ENCODE measurements at places on chromosomes 5 and 9.

GRCh38 chr5:175383350-175383749 is 60.6 kb downstream of the DRD1 start:
- peak; percentile 18 for DNase-seq

- DNase-seq: no peak
Measured at GRCh38 chr5:95823738-95824609, 1.4 kb upstream of the GLRX start.

DNA sequence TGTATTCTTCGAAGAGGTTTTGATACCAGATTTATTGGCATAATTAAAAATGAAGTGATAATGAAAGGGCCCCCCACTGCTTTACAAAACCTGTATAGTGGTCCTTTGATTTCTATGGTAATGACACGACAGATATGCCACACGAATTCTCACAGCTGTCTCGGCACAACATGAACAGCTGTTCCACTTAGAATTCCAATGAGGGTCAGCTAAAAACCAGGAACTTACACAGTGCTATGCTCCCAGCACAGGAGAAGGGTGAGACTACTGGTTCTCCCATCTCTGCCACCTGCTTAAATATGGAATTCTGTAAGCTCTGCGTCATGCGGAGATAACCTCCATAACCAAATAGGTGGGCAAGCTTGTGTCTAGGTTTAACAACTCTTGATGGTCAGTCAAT is 183.0 kb upstream of the EFNA5 start:
- DNase-seq: no peak

GRCh38 chr5:115396081-115396480 is 99.6 kb upstream of the CCDC112 start:
- no peak for DNase-seq

- no peak for DNase-seq
Measured at GRCh38 chr9:16012621-16013020, 459.8 kb downstream of the CCDC171 start.

GRCh38 chr5:64050296-64050695 is 88.1 kb upstream of the HTR1A start:
- no peak for DNase-seq

- no peak for DNase-seq
Measured at GRCh38 chr5:61788548-61788947, 456.5 kb downstream of the ZSWIM6 start.

GRCh38 chr5:140115186-140115500 is 1.2 kb downstream of the PURA start:
- no peak for DNase-seq

DNA sequence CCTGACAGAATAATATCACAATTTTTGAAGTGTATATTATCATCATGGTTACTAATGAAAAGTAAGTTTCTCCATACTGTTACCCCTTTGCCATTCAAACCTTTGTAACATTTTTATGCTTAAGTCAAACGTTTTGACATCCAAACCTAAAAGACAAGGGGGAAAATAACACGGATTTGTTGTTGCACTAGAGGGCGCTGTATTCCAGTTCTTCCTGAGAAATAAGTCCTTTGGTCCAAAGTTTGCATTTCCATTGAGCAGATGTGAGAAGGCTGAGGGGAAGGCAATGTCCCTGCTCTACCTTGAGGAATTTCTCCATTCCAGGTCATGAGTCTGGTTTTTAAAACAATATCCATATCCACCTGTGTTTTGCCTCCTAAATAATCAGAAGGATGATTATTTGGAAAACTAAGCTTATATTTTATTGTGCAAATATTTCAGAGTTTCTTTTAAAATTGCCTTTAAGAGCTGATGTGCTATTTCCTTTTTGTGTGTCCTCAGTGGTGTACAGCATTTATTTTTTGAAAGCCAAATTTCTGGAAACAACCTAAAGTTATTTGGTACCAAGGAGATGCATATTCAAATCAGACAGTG is 9.7 kb downstream of the LECT2 start:
- peak; percentile 61 for DNase-seq

DNA sequence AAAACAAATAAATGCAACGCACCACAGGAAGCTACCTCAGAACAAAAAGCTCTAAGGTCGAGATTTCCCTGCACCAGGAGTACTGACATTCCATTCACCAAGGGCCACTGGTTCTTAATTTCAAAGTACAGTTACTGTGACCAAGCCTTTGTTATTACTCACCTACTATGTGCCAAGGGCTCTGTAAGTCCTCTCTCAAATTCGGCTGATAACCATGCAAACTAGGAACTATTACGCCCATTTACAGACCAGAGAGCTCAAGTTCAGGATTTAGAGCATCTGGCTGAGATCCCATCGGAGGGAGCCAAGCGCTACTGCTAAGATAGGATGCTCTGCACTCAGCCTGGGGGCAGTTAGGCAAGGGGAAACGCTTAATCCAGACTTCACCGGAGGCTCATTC is 5.6 kb downstream of the MYO10 start:
- DNase-seq: no peak

GRCh38 chr5:131328536-131329285 is 64.9 kb downstream of the CDC42SE2 start:
- DNase-seq: no peak

DNA sequence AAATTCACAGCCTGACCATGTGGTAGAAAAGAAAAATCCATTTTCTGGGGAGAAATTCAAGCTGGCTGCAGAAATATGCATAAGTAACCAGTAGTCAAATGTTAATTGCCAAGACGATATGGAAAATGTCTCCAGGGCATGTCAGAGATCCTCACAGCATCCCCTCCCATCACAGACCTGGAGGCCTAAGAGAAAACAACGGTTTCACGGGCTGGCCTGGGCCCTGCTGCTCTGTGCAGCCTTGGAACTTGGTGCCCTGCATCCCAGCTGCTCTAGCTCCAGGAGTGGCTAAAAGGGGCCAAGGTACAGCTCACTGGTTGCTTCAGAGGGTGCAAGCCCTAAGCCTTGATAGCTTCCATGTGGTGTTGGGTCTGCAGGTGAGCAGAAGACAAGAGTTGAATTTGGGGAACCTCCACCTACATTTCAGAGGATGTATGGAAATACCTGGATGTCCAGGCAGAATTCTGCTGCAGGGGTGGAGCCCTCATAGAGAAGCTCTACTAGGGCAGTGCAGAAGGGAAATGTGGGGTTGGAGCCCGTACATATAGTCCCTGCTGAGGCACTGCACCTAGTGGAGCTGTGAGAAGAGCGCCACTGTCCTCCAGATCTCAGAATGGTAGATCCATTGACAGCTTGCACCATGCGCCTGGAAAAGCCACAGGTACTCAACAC is 49.7 kb downstream of the PTBP3 start:
- no peak for DNase-seq

DNA sequence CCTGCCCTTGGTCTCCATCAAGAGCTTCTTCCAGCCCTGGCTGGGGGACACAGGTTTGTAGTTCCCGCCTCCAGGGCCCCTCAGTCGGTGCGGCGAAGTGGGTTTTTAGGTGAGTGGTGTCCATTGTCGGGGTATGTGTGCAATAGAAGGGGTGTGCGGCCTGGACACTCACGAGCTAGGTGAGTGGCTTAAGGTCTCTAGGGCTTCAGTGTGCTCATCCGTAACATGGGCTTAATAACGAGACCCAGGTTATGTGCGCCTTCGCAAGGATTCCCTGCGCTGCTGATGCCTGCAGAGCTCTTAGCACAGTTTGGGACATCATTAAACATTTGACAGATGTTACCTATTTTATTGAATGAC is 656 bp downstream of the CEP78 start:
- no peak for DNase-seq

- DNase-seq: no peak
Measured at GRCh38 chr5:75048457-75048953, 3.9 kb downstream of the GCNT4 start.

DNA sequence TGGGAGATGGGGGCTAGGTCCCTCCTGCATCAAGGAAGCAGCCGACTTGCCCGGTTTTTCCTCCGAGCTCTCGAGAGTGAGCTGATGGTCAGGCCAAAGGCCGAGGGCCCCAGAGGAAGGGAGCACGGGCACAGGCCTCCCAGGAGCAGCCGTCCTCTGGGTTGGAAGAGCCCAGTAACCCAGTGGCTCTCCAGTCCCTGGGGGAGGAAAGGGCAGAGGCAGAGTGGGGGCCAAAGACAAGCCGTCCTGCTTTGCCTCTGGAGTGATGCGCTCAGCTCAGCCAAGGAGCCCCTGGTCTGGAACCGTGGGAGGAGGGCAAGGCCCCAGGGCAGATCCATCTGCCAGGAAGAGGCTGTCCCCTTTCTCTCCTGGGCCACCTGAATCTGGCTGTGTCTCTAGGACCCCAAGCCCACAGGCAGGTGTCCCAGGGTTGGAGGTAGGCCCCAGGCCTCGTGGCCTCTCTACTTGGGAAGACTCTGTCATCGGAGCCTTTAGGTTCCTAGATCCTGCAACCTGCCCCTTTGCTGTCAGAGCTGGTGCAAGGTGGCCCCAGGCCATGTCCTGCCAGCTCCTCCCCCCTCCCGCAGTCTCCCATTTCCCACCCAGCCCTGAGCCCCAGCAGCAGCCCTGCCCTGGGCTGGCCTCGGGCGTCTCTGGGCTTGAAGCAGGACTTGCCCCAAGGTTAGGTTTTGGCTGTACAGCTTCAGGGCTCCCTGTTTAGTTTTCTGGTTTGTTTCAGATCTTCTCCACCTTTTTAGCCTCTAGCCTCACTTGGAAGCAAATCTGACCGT is 224.1 kb downstream of the CACNA1B start:
- DNase-seq: no peak

- no peak for DNase-seq
Measured at GRCh38 chr5:139571966-139572365, 10.8 kb downstream of the UBE2D2 start.

DNA sequence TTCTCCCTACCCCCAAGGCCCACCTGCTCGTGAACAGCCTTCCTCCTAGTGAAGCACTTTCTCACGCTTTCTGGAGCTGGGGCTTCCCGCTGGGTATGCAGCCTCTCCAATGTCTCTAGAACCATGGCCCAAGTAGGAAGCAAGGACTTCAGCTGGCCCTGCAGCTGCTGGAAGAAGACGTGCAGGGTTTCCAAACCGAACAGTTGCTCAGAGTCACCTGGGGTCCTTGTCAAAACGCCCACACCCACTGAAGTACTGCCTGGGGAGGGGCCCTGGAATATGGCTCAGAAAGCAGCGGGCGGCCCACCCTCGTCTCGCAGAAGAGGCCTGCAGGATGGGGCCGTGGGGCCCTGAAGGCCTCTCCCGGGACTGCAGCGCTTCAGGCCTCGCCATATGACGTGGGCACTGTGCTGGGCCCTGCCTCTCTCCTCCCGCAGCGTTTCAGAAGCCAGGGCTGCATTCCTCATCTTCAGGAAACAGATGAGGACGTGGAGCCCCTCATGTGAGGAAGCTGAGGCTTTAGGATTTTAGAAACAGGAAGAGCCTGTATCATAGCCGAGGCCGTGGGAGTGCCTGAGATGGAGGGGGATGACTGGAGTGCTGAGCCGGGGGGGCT is 116.0 kb upstream of the LMX1B start:
- DNase-seq: no peak

DNA sequence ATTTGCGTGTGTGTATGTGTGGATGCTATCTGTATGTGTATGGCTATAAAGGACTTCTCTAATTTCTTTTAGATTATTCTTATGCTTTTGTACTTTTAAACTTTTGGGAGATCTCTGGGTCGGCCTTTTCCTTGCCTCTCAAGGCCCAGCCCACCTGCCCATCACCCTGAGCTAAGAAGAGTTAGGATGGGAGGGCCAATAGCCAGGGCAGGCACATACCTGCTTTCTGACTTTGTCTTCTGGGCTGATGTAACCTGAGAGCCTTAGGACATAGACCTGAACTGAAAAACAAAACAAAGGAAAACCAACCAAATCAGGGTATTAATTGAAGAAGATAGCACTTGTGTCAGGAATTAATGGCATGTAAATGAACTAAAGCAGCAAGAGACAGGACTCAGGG is 100.2 kb downstream of the IRX1 start:
- no peak for DNase-seq

GRCh38 chr5:102539562-102539961 is 40.8 kb upstream of the SLCO6A1 start:
- DNase-seq: no peak

DNA sequence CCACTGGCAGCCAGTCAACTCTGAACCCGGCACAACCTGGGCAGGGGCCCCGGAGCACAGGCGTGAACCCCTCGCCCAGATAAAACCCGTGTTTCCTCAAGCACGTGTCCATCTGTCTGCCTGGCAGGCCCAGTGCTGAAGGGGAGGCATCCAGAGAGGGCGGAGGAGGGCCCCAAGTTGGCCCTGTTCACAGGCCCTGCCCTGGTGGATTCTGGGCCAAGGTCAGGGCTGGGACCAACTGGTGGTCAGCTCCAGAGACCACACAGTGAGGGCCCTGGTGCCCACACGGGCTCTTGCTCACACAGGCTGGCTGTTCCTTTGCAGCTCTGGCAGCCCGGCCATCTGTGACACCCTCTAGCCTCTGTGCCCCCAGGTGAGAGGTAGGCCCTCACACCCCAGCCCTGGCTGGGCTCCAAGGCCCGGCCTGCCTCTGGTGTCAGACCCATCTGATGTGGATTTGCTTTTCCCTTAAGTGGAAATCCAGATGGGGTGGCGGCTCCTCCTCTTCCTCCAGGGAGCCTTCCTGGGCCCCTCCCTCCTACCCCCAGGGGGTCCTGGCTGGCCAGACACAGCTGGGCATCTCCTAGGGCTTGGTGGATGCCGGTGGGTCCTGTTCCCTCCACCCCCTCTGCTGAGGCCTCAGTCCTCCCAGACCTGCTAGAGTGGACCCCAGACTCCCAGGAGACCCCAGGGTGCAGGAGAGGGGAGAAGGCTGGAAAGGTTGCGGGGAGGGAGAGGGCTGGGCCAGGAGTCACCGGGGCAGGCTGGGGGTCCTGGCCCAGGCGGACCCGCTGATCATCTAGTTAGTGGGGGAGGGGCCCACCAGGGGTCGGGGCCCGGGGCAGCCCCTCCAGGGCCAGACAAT is 525 bp upstream of the STPG3 start:
- DNase-seq: no peak

DNA sequence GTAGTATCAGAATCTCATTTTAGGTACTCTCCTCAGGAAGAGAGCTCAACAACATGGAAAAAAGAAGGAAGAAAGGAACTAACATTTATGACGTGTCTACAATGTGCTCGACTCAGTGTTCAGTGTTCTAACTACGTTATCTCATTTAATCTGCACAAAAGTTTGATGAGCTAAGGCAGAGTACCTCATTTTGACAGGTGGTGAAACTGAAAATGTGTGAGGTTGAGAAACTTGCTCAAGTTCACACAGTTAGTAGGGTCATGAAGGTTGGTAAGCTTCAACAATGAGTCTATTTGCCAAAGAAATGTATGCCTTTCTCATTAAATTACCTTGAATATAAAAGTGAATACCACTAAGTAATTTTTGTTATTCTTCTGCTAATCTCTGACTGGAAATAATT is 165.1 kb downstream of the CAAP1 start:
- DNase-seq: no peak

- no peak for DNase-seq
Measured at GRCh38 chr5:143613329-143613728, 198.6 kb upstream of the HMHB1 start.

All from NCI-H1092 treated with DMSO at 0.1 percent for 48 hours (cell line).